ENCODE measurements at places on chromosomes 3 and 15.

- DNase-seq, result peak; percentile 50
Measured at GRCh38 chr3:155805204-155805801, 775 bp downstream of the C3orf33 start.

DNA sequence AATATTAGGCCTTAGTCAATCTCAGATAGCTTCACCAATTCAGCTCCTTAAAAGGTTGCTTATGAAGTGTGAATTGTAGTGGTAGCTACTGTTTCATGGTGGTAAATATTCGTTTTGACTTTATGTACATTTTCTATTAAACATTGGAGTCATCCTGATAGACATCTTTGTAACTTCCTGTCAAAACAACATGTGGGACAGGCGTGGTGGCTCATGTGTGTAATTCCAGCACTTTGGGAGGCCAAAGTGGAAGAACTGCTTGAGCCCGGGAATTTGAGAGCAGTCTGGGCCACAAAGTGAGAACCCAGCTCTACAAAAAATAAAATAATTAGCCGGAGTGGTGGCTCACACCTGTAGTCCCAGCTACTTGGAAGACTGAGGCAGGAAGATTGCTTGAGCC is 2.0 kb upstream of the TRIM59 start:
- no peak for DNase-seq

DNA sequence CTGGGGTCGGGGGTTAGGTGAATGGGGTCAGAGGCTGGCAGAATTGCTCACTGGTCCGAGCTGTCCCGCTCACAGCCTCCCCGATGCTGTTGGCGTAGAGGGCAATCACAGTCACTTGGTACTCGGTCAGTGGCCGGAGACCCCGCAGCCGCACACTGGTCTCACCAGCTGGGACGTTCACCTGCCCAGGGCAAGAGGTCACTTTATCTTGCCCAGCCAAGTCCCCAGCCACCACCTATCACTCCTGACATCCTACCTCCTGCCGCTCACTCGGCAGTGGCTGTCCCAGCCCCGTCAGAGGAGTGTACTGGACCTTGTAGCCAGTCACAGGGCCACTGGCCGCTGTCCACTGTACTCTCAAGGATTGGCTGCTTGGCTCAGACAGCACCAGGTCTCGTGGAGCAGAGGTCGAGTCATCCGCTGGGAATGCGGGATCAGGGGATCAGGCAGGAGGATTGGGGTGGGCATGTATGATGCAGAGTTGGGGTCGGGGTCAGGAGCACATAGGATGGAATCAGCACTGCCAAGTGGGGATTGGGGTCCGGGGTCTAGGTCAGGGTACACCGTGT is 2.5 kb downstream of the COL7A1 start:
- DNase-seq, result no peak

GRCh38 chr15:51931638-51932037 is 39.9 kb downstream of the LEO1 start:
- DNase-seq, result no peak

DNA sequence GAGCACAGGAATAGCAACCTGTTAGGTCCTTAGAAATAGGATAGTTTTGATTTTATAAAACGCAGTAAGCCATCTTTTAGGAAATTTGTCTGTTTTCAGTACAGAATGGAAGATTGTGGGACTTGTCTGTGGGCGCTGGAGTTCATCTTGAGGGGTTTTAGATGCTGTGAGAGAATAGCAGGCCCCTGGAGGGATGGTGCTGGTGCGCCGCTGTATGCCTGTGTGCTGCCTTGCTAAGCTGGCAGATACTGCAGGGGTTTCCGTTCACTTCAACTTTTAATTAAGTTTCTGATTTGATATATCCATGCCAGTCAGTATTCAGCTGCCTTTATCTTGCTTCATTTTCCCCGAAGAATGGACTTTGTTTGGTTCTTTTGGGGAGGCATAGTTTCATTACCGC is 4.2 kb downstream of the CACNA2D3 start:
- DNase-seq, result no peak

DNA sequence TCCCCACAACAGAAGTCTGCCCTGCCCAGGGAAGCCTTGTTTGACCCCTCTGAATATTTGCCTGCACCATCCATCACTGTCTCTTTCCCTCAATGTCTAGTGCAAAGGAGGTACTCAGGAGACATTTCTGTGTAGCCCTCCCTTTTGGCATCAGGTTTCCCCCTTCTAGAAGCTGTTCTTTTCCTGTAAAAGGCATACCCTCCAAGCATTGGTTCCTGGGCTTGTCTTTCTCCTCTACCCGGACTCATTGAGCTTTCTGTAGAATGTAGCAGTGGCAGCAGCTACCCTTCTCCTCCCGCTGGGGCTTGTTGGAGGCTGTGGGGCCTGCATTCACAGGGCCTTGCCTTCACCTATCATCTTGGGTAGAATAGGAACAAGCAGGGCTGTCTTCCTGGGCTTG is 63.5 kb downstream of the CTDSPL start:
- no peak for DNase-seq

- no peak for DNase-seq
Measured at GRCh38 chr15:36807134-36807764, 227.8 kb downstream of the CDIN1 start.

DNA sequence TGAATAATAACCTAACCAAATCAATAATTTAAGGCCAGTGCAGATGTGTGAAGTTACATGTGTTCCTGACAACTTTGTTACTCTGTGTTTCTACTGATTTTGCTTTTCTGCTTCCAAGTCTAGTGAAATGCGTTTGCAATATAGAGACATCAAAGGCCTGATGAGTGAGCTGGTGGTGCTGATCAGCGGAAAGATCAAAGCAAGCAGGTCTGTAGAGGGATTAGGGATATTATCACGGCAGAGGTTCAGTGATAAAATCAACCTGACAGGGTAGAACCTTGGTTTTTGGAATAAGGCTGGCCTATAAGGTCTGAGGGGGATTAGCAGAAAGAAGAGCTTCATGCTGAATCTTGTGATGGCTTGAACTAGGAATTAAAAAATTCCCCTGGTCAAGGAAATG is 111.7 kb downstream of the EDEM1 start:
- DNase-seq, result no peak

DNA sequence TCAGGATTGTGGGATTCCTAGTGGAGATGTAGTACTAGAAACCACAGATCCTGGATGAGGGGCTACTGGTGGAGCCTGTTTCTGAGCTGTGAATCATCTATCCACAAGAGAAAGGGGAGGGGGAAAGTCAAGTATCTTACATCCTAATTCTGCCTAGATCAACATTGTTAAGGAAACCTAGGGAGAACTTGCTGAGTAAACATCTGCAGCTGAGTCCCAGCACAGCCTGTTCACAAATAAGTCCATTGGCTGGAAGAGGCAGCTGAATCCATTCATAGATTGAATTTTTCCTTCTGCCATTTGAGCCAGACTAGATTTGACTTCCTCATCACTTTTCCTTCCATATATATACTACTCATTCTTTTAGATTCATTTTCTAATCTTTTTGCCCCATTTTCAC is 460.5 kb downstream of the TUSC7 start:
- DNase-seq, result no peak

- DNase-seq, result peak; percentile 64
Measured at GRCh38 chr3:71579935-71580406, 3.6 kb downstream of the FOXP1 start.

DNA sequence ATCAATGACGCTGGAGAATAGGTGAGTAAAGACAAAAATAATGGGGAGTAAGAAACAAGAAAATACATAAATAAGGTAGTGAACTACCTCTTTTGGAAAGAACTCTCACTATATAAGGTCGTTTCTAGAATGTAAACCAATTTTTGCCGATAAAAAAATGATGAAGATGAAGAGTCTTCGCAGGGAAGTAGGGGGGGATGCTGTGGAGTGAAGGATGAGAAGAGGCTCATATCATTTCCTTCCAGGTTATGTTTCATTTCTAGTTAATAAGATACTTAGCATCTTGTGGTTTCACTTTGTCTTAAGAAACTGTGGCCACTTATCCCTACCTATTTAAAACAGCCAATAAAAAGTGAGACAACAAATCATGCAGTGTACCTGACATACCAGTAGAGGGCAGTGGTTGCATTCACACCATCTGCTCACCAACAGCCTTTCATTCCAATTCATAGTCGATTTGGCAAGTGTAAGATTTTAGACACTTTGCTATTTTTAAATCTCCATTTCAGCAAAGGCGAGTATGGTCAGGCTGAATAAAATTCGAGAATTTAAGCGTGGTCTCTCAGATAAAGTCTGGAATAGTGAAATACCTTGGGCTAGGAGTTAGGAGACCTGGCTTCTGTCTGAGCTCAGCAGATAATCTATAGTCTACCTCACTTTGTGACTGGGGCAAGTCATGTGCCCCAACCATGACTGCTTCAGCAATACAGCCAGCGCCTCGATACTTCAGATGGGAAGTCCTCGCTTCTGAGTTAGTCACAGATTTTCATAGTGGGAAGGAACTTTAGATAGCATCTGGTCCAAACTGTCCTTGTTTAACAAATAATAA is 28.9 kb upstream of the ICE2 start:
- DNase-seq, result peak; percentile 77

GRCh38 chr3:49352890-49353421 is 5.2 kb downstream of the GPX1 start:
- no peak for DNase-seq

DNA sequence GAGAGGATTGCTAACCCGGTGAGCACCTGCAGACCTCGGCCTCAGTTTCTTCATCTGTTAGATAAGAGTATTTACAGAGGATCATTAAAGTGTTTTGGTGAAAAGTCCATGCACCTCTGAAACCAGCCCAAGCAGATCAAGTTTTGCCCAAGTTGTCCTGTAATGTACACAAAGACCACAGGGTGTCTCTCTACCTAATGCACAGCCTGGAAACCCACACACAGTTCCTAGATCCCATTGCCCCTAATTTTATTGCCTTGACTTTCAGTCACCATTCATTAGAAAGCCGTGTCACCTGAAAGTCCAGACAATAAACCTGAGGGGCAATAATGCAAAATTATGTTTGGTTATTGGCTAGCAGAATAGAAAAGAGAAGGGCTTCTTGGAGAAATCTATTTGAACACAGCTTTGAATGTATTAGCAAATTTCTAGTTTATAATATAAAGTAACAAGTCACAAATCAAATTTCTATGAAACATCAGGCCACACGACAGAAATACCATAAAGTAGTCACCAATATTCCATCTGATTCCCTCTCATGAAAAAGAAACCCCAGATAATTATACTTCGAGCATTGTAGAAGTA is 161.3 kb upstream of the SLC2A2 start:
- peak; percentile 61 for DNase-seq

DNA sequence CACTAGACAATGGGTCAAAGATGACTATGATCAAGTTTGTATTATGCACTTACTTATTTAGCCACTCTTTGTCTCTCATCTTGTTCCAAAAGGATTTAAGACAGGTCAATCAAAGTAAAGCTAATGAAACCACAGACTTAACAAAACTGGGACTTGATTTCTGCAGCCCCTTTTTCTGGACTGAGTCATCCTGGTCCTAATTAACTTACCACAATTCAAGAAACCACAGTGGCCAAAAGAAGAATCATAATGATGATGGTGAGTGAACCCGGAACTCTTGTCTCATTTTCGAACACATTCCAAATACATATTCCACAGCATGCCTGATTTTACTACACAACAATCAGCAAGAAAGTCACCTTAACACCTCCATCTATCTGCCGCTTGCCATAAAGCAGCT is 1333.0 kb downstream of the ROBO1 start:
- no peak for DNase-seq

- no peak for DNase-seq
Measured at GRCh38 chr3:173639098-173639497, 241.6 kb downstream of the NLGN1 start.

All from small intestine (tissue), 16 donors.